ENCODE measurements at places on chromosomes 2 and 18.

- no peak for DNase-seq
Measured at GRCh38 chr2:217989221-217989948, 13.4 kb downstream of the TNS1 start.

GRCh38 chr18:48670751-48671560, 132.1 kb downstream of the CTIF start:
- no peak for DNase-seq

DNA sequence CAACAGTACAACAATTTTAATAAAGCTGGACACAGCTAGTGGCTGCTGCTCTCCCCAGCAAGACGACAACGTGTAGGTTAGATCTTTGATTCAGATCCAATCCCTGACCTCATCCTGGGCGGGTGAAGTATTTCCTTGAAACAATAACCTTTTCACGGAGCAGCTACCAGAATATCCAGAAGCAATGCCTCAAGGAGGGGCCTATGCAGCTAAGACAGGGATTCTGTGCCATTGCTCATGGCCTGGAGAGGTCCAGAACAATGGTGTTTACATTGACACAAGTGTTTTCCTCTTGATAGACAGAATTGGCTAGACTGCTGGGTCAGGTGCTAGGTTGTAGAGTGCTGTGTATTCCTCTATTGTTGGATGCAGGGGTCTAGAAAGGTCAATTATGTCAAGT, 520.1 kb downstream of the BCL11A start:
- DNase-seq, result no peak

DNA sequence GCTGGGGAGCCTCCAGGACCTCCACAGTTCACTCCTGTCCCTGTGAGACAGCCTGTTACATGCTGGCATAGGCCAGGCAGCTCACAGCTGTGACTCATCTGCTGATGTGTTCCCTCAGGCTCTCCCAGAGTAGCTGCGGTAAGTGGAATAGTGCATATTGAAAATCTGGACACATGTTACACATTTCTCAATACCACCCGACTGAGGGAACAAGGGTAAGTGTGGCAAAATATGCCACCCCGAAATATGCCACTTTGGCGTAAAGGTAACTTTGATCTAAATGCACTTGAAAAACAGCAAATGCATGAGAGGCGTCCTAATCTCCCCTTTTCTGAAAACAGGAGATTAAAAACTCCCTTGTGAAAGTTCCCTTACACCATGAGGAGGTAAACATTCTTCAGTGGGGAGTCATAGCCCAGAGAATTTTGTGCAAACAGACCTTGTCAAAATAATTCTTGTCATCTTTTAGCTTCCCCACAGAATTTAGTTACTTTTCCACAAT, 557.9 kb downstream of the CCDC85A start:
- DNase-seq, result no peak

GRCh38 chr2:134119713-134120405, 134.0 kb upstream of the MGAT5 start:
- peak; percentile 55 for DNase-seq

DNA sequence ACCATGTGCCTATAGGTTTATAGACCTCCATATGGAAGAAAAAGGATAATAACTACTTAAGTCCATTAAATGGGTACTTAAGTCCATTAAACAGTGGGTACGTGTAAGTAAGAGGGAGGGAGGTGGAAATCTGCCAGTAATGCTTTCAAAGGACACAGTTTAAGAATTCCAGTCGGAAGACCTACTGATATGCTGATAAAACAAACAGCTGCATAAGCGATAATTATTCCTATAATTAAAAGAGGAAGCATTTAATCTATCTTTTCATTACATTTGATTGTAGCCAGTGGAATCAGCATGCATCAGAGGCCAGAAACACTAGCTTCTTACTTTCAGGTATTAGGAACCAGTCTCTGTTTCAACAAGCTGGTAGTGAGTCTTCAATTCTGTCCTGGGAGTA, 96.4 kb upstream of the DDX18 start:
- DNase-seq, result no peak

Measured in stimulated activated CD8-positive, alpha-beta memory T cell treated with anti-CD3 and anti-CD28 coated beads, Interleukin-7, amount 100 ng/mL, for 1 hour (primary cell).